ENCODE measurements at places on chromosomes 7 and 10.

DNA sequence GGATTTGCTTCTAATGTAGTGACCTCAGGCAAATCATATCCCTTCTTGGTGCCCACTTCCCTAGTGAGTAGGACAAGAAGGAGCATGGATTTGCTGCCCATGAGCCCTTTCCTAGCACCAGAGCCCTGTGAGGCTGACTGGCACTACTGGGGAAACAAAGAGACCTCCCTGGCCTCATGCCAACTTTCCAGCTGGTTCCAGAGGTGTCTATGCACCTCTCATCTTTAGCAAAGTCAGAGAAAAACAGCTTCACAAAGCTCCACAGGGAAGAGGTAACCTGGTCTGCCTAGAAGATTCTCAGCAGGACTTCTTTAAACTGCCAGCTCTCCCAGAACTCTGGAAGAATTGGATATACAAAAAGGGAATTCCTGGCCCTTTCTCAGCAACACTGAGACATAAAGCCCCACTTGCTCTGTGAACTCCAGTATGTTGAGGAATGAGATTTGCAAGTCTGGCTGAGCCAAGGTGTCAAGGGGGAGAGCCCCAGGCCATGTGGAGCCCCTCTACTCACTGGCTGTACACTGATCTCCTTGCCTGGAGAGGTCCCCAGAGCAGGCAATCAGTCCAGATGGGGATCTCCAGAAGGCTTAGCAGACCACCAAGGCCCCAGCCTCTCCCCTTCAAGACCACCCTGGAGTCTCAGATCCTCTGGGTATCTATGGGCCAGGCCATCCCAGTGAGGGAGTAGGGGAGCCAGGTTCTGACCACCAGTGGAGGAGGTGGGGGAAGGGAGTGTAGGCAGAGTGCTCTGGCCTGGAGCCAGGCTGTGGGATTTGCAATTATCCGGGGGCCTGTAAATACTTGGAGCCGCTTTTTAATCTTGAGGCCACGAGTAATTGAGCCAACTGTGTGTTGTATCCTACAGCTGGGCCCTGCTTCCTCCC, 24.4 kb upstream of the RBM20 start:
- DNase-seq: no peak

- peak; percentile 10 for DNase-seq
Measured at GRCh38 chr10:100654782-100655325, 90.5 kb upstream of the PAX2 start.

GRCh38 chr7:129095258-129095657, 40.3 kb upstream of the TNPO3 start:
- DNase-seq: no peak

- DNase-seq: no peak
Measured at GRCh38 chr10:121337427-121337826, 260.8 kb downstream of the FGFR2 start.

DNA sequence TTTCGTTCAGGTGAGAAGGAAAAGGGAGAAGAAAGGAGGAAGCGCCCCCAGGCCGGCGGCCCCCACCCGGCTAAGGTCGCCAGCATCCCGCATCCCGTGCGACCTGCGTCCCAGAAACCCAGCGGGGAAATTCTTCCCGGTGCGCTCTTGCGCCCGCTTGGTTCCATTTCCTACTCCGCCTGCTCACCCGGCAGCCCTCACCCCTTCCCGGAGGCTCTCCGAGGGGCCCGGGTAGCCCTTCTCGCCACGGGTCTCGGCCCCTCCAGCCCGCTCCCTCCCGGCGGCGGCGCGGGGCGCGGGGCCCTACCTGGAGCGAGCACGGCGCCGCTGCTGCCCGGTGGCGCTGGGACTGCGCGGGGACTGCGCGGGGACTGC, at the start of gene PRKCQ:
Gene PRKCQ (minus strand): TSS at position 373 of the 375 bp plus-strand sequence. CDS start 65,141 bp downstream, outside the sequence.
- DNase-seq: no peak

- no peak for DNase-seq
Measured at GRCh38 chr10:75672842-75673241, 241.4 kb downstream of the LRMDA start.

- DNase-seq: no peak
Measured at GRCh38 chr10:71590781-71591350, 128.7 kb downstream of the C10orf105 start.

- DNase-seq: no peak
Measured at GRCh38 chr10:117501460-117502035, 41.0 kb upstream of the EMX2 start.

GRCh38 chr7:19920705-19921104, 147.3 kb upstream of the TMEM196 start:
- no peak for DNase-seq

- no peak for DNase-seq
Measured at GRCh38 chr10:23015021-23015707, 80.2 kb upstream of the MSRB2 start.

DNA sequence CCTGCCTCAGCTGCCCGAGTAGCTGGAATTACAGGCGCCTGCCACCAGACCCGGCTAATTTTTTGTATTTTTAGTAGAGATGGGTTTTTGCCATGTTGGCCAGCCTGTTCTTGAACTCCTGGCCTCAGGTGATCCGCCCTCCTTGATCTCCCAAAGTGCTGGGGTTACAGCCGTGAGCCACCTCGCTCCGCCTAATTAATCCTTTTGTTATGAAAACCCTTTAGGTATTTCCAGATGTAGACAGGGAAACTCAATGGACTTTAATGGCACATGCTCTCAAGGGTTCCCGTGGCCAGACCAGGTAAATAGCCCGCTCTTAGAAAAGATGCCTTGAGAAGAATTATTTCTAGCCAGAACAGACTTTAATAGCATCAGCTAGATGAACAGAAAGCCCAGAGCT, 19.7 kb upstream of the EXOC4 start:
- no peak for DNase-seq

DNA sequence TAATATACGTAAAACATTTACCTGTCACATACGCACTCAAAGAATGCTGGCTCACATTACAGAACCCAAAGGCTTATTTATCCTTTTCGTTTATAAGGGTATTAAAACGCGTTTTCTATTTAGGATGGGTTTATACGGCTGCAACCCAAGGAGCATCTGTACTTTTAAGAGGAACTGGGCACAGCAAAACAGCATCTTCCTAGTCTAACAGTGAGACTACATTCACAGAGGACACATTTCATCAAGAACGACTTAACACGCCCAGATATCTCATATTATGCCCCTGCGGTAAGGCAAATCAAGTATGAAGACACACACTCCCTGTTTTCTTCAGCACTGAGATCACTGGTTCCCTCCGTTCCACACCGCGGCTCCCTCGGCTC, 533 bp upstream of the DMTF1 start:
- no peak for DNase-seq

- no peak for DNase-seq
Measured at GRCh38 chr7:39100270-39100669, 122.6 kb downstream of the POU6F2 start.

DNA sequence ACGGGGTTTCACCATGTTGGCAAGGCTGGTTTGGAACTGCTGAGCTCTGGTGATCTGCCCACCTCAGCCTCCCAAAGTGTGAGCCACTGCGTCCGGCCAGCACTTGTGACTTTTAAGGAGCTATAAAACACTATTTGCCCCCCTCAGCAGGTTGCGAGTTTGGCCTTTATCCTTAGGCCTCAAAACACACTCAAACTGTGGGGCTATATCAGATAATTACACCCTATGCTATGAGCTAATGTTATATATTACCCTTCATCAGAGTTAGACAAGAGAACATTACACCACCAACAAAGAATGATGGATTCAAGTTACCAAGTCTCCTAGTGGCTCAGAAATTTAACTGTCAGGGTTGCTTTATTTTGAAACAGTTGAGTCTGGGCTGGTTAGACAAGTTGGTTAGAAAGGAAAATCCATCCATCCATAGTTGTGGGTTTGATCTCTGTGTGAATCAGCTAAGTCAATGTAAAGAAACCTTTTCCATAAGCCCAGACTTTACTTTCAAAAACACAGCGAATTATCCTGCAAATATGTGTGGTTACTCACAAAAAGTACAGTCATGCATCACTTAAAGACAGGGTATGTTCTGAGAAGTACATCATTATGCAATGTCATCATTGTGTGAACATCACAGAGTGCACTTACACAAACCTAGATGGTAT, 115.8 kb downstream of the SEMA3D start:
- DNase-seq: no peak
